ENCODE measurements at places on chromosomes 2 and 18.

- DNase-seq: no peak
Measured at GRCh38 chr2:99444222-99444621, 45.6 kb downstream of the REV1 start.

DNA sequence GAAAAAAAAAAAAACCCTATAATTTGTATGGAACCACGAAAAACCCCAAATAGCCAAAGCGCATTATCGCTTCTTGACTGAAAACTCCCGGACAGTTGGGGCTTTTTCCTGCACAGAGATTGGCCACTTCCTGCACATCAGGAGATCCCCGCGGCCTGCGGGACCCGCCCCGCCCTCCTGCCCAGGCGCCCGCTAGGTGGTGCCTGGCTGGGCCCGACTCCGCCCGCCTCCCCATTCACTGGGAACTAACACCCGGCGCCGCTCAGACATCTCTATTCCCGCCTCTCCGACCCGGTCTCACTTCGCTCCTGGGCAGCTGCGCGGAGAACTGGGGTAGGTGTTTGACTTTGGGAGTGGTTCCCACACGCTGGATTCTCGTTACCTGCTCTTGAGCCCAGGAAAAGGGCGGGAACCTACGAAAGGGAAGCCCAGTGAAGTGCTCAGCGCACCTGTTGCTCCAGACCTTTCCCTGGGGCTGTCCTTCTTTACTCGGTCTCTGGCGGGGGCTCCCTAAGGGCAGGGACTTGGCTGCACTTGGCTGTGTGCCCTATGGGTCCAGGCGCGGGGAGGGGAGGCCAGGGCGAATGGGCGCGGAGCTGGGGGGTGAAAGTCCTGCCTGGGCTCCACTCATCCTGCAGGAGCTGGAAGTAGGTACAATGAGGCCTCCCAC is at the start of gene HMSD:
Gene HMSD (plus strand): TSS at position 234 of the 670 bp plus-strand sequence. CDS start 4,155 bp downstream, outside the sequence.
- peak; percentile 17 for DNase-seq

- DNase-seq: peak; percentile 15
Measured at GRCh38 chr18:48832938-48833700, 117.6 kb downstream of the SMAD7 start.

DNA sequence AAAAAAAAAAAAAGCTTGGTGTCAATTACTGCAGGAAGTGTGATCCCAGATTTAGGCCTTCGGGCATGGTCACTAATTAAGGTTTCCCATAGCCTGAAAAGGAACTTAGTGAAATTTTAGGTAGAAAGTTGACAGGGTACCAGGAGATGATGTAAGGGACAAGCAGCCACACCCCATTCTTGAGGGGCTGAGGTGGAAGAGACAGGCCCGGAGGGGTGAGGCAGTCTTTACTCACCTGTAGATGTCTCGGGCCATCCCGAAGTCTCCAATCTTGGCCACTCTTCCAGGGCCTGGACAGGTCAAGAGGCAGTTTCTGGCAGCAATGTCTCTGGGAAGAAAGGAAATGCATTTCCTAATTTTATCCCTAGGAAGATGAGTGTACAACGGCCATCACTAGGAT is 94.3 kb downstream of the CLIP4 start:
- DNase-seq: no peak

GRCh38 chr2:27664154-27664574 is 475 bp downstream of the SLC4A1AP start:
- no peak for DNase-seq

DNA sequence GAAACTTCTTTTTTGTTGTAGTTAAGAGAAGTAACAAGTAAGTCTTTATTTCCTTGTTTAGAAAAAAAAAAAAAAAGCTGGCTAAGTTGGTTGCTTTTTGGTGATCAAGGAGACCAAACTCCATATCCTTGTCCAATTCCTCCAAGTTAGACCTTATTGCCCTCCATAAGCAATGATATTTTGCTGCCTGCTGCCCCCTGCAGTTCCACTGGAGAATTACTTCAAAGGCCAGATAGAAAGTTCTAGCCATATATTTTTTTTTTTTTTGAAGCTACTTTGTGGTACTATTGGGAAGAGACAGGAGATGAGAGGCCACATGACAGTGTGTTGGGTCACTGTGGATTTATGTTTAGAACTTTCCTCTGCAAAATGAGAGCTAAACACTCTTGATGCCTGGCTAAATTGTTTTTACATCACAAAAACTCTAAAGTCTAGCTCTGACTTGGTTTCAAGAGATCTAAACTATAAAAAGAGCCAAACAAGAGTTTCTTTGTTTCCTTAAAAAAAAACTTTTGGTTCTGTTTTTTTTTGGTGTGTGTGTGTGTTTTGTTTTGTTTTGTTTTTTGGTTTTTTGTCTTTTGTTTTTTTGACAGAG is 80.7 kb upstream of the RASGRP3 start:
- DNase-seq: peak; percentile 2

GRCh38 chr2:138906549-138906948 is 126.4 kb upstream of the NXPH2 start:
- DNase-seq: no peak

DNA sequence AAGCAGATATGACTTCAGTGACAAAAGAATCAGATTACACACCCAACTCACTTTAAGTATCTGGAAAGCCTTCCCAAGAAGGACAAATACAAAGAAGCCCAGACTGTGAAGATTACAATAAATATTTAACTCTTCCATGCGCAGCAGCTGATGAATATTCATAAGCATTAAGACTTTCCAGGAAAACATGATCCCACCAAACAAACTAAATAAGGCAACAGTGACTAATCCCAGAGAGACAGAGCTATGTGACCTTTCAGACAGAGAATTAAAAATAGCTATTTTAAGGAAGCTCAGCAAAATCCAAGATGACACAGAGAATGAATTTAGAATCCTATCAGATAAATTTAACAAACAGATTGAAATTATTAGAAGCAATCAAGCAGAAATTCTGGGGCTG is 108.2 kb upstream of the UBE2E3 start:
- DNase-seq: no peak

GRCh38 chr2:192741889-192742288 is 547.2 kb upstream of the TMEFF2 start:
- DNase-seq: no peak

- no peak for DNase-seq
Measured at GRCh38 chr2:108594132-108594981, 60.1 kb downstream of the LIMS1 start.

DNA sequence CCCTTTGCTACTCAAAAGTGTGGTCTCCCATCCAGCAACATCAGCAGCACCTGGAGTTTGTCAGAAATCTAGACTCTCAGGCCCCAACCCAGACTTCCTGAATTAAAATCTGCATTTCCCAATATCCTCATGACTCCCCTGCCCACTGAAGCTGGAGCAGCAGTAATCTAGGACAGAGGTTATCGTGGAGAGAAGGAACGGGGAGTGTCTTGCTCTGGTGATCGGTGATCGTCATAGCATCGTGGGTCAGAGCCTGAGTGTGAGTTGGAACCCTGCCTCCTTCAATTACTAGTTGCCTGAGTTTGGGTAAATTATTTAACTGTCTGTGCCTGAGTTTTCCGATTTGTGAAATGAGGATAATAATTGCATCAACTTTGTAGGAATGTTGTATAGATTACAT is 217.3 kb upstream of the ATP5MC3 start:
- DNase-seq: no peak

GRCh38 chr2:7621018-7621814 is 704.0 kb downstream of the RNF144A start:
- DNase-seq: no peak

DNA sequence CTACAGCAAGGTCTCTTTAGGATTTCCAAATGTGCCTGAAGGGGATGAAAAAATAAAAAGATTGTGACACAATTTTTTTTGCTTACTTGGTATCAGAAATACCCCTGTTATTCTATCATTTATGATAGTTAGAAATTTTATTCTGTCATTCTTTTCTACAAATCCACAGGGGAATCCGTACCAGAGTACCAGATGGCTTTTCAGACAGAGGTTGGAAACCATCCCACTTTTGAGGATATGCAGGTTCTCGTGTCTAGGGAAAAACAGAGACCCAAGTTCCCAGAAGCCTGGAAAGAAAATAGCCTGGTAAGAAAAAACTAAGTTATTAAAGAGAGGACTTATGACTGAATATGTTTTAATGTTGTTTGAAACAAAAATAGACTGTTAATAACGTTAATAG is 92.6 kb upstream of the FAM117B start:
- DNase-seq: no peak

- DNase-seq: no peak
Measured at GRCh38 chr2:229265727-229266126, 5.4 kb downstream of the PID1 start.

DNA sequence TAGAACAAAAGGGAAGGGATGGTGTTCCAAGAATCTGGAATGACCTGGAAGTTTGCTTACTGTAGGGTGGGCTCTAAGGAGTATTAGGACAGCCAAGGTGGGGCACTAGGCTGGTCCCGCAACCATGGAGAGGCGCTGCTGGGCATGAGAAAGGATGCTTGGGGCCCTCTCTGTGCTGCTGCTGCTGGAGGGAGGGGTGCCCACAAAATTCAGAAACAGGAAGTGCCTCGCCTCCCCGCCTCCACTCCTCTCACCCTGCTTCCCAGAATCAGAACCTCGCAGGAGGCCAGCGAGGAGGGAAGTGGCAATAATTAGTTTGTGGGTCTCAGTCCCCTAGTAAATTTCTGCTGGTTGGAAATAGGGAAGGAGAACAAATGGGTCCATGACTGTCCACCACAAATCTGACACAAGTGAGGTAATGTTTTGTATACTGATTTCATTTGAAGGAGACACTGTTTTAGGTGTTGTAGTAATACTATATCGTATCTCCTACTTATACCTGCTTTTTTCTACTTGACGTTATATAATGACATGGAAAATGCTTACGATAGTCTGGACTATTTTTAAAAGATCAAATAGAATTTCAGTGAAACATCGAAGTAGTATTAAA is 7.9 kb upstream of the PDCL3 start:
- DNase-seq: no peak

DNA sequence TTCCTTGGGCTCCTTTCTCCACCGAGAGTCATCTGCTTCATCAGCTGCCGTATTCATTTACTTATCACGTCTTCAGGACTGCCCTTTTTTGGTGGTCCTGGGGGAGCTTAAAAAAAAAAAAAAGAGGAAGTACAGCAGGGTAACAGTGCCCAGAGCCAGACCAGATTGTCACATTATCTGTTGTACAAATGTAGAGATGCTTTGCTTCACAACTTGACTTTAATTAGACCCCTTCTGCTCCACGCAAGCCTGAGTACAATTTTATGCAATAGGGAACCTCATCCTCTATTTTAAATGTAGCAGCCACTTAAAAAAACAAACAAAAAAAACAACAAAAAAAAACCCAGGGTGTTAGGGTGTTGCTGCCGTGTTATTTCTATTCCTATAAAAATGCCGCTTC is 128.3 kb downstream of the PRPF40A start:
- no peak for DNase-seq

- DNase-seq: no peak
Measured at GRCh38 chr2:42367835-42368234, 6.8 kb upstream of the COX7A2L start.

All from stimulated activated CD8-positive, alpha-beta memory T cell treated with anti-CD3 and anti-CD28 coated beads, Interleukin-7, amount 100 ng/mL, for 4 hours (primary cell).